Caudate nucleus (tissue), 63 donors: ENCODE measurements at places on chromosomes 7 and 10.

GRCh38 chr10:118956802-118957442, 72.6 kb upstream of the NANOS1 start:
- no peak for DNase-seq

- DNase-seq = no peak
These were observed 724.6 kb upstream of the NRP1 start for GRCh38 chr10:34058845-34059614.

DNA sequence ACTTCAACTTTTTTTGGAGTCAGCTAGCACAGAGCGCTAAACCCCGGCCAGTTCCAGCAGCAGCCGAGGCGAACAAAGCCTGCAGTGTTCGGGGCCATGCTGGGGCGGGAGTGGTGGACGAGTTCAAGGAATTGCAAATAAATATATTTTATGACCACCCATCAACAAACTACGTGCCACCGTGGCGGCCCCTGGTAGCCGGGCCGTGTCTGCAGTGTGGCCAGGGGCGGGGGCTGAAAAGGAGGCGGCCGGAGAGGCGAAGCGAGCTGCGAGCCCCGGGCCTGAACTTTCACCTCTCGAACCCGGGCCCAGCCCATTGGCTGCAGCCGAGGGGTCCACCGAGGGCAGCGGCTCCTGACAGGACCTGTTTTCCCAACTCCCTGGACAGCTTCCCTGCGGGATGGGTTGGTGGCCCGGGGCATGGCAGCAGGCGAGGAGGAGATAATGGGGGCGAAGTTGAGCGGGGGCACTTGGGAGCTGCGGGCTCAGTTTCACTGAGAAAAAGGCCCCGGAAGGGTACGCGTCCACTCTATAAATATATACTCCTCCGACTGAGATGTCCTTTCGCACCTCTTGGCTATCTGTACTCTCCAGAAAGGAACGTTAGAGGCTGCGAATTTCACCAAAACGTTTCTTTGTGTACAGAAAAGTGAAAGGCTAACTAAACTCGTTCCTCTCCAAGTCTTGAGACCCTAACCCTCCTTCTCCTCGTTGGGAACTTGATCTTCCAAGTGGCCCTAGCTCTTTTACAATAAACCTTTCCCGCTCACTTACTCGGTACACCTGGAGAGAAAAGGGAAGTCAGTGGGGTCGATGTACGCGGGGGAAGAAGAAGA, 164.6 kb upstream of the PPP1R3A start:
- no peak for DNase-seq

DNA sequence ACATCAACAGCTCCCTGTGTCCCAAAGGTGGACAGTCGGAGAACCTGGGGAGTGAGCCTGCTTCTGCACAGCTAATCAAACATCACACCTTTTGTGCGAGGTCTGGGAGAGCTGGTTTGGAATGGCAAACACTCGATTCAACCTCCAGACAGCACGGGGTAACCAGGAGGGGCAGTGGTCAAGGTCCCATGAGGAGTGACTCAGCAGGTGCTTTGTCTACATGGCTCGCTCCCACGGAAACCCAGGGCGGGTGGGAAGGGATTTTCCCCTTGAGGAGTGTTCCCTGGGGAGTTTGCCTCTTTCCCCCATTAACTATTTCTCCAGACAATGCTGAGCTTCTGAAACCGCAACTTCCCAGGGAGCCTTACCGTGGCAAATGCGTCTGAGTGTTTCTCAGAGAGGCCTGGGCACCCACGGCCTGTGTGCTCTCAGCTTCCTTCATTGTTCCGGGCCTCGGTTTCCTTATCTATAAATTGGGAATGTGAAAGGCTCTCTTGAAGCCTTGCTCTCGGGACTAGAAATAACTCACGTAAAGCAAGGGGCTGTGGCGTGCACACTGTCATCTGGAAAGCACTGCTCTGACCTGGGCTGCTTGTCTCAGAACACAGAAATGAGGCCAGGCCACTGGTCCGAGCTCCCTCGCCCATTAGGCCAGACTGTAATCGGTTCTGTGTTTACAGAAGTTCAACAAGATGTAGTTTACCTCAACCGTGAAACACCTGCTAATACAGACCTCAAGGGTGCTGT, 14.0 kb upstream of the GTPBP4 start:
- no peak for DNase-seq

DNA sequence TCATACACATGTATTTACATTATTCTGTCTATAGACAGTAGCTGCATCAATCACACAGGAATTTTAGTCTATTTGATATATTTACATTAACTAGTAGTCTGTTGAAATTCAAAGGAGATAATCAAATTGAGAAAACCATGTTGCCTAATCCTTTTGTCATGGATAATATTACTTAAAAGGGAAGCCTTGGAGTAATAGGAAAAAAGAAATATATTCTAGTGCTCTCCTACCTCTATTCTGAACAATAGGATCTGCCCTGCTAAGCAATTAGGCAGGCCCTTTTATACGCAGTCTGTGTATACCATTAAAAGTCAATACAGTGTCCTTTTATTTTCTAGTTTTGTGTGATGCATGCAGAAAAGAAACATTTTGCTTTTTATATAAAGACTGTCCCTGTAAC, 24.5 kb downstream of the UMAD1 start:
- DNase-seq = no peak

DNA sequence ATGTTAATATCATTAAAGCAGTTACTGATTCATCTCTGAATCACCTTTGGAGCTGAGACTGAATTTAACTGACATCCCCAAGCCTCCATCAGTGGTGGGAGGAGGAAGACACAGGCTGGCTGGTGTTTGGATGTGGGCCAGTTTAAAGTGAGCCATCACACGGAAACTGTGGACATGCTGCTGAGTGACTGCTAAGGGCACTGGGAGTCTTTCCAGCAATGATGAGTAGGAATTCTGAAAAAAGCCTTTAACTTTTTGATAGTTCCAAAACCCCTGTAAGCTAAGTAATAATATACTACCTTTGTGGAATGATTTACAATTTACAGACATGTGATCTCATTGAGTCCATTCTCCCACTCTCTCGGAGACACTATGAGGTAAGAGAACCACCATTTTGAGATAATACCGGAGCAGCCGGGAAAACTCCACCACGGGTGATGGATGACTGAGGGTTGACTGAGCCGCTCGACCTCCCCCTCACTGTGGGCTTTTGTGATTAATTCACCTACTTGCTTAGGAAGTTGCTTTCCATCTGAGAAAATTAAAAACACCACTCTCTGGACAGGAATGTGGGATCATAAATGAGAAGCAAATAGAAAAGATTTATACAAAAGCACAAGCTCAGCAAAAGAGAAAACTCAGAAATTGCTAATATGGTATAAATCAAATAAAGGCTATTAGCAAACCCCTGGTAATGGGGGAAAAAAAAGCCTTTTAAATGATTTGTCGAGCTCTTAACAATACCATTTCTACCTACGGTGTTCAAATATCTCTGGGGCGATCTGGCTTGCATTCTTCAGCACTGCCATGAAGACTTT, 194.8 kb downstream of the FANK1 start:
- DNase-seq = no peak

GRCh38 chr7:34723866-34724490, 66.0 kb downstream of the NPSR1 start:
- no peak for DNase-seq

DNA sequence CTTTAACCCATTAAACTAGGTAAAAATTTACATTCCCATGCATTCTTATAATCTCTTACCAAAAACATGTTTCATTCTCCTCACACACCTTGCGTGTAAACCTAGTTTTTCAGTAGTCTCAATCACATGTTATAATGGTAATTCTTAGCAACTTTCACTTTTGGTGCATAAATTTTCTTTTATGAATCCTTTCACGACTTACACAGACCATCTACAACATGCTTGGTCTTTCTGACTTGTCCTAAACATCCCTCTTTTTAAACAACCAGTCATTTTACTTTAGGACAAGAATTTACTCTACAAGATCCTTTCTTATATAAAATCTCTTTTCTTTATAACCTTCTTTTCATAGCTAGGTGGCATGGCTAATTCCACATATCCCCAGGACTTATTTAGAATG, 25.8 kb downstream of the FBXL13 start:
- no peak for DNase-seq

- DNase-seq = no peak
These were observed 85.4 kb downstream of the OSBPL3 start for GRCh38 chr7:24894429-24895221.

- no peak for DNase-seq
These were observed 81.2 kb upstream of the OIT3 start for GRCh38 chr10:72812415-72812752.

DNA sequence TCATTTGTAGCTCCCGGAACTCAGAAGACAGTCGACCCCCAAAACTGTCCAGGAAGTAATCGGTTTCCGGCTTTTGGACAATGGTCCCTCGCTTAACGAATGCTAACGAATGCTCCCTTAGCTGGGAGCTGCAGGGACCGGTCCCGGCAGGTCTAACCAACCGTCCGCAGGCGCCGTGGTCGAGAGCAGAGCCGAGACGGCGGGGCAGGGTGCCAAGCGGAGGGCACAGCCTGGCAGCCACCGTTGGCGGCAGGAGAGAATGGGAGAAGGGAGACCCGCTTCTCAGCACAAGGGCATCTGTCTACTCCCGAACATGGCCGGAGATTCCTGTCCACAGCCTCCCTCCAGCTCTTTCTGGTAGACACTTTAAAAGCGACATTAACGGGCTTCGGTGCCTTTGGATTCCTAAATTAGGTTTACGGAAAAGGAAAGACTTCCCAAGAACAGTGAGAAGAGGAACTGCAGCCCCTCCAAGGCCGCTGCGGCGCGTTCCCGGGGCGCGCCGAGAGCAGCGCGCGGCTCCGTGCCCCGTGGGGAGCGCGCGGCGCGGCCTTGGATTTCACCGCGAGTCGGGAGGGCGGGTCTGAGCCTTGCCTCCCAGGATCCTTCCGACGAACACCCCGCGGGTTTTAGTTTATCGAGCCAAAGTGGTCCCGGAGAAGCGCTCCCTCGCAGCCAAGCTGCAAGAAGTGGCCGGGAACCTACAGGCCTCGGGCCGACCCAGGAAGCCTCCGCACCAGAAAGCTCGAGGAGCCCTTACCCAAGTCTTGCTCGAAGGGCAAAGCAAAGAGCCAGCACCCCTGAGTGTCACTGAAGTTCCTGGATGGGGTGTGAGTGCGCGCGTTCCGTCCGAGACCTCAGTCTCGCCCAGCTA, 3.6 kb upstream of the TBX20 start:
- DNase-seq = no peak

GRCh38 chr7:80463272-80463920, 48.5 kb downstream of the GNAT3 start:
- no peak for DNase-seq

DNA sequence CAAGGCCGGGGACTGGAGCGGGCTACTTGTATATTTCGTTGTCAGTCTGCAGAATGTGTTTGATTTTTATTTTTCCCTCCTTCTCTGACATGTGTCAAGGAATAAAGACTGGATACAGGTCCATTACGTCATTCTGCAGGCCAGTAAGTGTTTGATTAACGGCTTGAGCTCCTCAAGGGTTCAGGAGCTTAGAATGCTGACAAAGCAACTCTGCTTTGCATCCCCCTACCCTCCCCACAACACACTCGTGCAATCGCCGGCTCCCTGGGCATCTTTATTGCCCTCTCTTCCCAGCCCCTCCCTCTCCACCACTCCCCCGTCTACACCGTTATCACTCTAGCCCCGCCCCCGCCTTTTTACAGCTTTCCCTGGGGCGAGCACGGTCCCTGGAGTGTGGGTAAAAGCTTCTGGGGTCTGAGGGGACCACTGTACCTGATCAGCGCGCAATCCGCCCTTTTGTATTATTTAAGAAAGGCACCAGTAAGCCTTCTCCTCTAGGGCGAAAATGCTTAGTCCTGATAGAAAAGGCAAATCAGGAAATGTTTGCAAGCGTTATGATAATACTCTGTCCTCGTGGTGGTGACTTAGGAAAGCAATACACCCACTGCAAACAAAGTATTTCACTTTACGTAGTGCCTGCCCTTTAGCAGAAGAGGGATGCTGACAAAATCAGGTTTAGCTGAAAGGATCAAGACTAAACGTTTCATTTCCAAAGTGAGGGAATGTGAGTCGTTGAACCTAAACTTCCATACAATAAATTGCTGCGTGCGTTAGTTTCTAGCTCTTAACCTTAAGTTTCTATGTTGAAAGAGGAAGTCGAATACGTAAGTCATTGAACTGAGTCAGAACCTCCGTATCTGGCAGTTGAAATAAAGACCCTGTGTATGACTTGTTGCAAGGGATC, 1.4 kb upstream of the CREB5 start:
- peak; percentile 30 for DNase-seq

- no peak for DNase-seq
These were observed 33.4 kb upstream of the HSPA12A start for GRCh38 chr10:116775488-116776400.

- DNase-seq = no peak
These were observed 240.6 kb downstream of the DGKI start for GRCh38 chr7:137606061-137606674.

DNA sequence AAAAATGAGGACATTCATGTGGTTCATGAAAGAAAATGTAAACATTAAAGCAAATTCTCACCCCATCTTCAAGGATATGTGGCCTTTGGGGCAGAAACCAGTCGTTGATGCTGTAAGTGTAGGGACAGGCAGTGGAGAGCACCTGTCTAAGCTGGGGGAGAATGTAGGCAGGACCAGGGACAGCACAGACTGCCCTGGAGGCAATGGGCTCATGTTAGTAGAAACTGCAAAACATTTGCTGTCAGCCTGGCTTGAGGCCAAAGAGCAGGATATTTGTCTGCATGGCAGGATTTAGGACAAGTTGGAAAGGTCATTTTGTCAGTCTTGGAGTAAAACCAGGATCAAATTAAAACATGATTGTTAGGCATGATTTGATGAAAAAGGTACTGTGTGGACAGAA, 211.6 kb upstream of the AGK start:
- DNase-seq = no peak

DNA sequence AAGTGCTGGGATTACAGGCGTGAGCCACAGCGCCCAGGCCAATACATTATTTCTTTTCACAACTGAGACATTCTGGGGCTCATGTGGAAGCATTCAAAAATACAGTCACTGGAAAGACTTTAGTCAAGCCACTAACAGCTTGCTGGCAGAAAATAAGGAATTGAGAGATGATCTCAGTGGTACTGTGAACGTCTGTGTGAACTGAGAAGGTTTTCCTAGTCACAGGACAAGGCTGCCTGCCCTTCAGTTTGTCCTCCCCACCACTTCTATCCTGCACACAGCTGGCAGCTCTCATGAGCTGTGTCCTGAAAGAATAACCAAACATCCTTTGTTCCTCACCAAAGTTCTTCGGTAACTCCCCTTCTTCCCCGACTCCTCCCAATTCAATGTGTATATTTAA, 31.3 kb upstream of the ITGA8 start:
- no peak for DNase-seq

- no peak for DNase-seq
These were observed 35.6 kb downstream of the PRKAR2B start for GRCh38 chr7:107080099-107080505.

DNA sequence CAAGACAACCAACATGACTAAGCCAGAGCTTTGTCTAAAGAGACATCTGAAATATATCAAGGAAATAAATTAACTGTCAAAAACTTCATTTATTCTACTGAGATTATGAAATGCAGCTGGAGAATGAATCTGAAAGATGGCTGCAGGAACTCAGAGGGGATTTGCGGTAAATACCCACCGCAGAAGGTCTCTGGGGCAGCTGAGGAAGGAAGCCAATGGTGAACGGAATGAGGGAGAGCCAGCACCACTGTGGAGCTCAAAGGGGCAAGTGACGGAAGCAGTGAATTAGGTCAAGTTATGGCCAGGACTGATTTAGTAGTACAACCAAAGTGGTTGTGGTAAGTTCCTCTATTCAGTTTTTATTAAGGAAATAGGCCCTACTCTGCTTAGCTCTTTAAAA, 215.3 kb upstream of the GLI3 start:
- DNase-seq = no peak
